IMR-90 (cell line): ENCODE measurements at places on chromosomes 16 and 17. TPM values are rescaled to one million over a fixed set of nuclear protein-coding genes. Genes with fewer than 3 reads are reported as not detected.

Gene OR3A3
- not detected in 2 replicates for total RNA-seq

Gene TCAP
- under 0.01 TPM in 2 replicates for total RNA-seq

Gene SMIM36
- total RNA-seq, result not detected in 2 replicates

Gene SYCE1L
- not detected in 2 replicates for total RNA-seq

GRCh38 chr16:77922228-77922754 is 100.1 kb upstream of the CLEC3A start:
- no peak for DNase-seq

GRCh38 chr16:84090211-84090610 is 26.5 kb downstream of the MBTPS1 start:
- DNase-seq, result no peak

GRCh38 chr17:81976332-81977210 is 858 bp upstream of the ASPSCR1 start:
- no peak for DNase-seq
